Stimulated activated CD8-positive, alpha-beta memory T cell treated with anti-CD3 and anti-CD28 coated beads, Interleukin-15, amount 100 ng/mL, for 48 hours (primary cell): ENCODE measurements at places on chromosomes 4 and X.

DNA sequence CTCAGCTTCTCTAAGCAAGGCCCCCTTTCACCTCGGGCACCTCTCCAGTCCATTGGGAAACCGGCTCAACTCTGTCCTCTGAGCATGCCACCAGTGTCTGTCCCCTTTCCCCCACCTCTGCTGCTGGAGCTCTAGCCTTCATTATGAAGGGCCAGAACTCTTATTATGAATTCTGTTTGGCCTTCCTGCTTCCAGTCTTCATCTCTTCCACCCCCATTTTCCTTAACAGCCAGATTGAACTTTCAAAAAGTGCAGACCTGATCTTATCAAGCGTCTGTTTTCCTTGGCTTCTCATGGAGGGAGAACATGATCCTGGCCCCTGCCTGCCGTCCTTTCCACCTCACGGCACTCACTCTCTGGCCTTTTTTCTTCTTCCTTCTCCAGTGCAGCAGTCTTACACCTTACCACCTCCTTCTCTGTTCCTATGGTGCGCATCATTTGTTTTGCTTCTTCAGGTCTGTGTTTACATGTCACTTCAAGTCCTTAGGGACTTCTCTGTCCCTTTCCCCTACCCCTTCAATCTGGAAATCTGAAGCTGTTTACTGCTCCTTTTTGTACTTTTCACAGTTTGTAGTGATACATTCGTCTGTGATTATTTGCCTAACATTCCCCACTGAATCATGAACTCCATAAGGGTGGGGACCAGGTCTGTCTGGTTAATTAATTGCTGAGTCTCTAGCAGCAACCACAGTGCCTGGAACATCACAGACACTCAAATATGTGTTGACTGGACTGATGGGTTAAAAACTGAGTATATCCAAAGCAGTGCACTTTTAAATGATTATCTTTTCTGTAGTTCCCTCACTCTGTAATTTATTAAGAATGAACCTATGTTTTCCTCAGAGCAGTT lies 55.8 kb downstream of the FNIP2 start:
- no peak for DNase-seq

DNA sequence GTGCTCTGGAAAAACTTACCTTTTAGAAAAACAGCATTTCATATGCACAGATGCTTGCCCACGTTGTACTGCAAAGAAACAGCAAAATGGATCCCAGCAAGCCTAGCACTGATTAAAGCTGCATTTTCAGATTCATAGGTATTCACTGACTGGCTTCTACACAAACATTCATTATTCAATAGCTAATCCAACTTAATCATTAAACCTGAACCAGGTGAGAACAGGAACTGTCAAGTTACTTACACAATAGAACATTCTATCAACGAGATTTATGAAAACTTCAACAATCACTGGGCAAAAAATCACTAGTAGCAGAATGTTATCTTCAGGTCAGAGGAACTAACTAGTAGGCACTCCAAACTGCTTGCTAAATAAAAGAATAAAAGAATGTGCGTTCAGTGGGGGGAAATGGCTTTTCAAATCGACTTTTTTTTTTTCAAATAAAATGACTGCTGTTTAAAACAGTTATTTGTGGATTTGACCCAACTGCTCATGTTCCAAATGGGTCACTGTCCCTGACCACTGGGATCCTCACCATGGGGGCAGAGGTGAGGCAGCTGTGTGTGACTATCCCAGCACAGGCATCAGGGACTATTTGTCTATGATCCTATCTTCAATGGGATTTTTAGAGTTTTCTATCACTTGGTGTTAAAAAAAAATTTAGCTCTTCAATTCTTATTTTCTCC lies 42.3 kb downstream of the STX18 start:
- DNase-seq = no peak

- no peak for DNase-seq
These were observed 107.6 kb upstream of the STK26 start for GRCh38 chrX:131915488-131915887.

GRCh38 chrX:40663880-40664630 lies 16.7 kb upstream of the CXorf38 start:
- no peak for DNase-seq

- no peak for DNase-seq
These were observed 63.2 kb downstream of the ANAPC10 start for GRCh38 chr4:145034727-145035211.
